CD4-positive, alpha-beta T cell (primary cell): ENCODE measurements at places on chromosomes 11 and 22.

DNA sequence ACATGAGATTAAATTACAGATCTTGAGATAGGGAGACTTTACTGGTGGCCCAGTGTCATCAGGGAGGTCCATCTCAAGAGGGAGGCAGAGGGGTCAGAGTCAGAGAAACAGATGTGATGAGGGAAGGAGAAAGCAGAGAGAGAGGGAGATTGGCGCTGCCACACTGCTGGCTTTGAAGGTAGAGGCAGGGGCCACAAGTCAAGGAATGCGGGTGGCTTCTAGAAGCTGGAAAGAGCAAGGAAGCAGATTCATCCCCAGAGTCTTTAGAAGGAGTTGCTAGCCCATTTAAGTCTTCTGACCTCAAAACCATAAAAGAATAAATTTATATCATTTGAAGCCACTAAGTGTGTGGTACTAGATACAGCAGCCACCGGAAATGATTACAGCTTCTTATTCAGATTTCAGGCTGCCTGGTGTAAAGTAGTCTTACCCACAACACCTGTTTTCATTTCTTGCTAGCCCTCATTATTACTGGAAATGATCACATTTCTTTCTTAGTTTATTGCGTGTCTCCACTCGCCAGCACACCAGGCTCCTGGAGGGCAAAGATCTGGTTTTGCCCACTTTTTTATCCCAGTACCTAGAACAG lies 12.6 kb upstream of the SERPINH1 start:
- no peak for DNase-seq

DNA sequence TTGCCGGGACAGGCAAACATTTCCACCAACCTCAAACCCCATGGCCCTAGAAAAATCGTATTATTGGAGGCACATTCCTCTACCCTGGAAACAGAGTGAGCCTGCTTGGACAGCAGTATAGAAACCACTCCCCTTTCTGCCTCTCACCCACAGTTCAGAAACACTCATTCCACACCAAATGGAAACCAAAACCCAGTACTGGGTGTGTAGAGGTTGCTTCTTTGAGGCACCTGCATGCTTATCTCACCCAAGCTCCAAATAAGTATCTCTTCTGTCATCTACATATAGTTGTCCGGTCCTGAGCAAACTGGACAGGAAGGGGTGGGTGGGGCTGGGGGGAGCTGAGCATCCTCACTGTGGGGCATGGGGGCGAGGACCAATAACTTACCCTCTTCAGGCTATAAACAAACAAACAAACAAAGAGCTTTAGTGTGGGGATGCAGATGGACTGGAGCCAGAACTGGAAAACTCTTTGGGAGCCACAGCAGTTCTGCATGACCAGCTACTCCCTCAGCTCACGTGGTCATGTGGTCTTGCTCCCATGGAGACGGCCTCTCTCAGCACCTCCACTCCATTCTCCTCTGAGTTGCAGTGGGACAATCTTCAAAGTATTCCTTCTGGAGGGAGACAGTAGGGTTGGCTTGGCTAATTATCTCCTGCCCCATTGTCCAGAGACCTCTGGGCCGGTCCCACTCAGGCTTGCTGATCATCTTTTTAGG lies 1.0 kb upstream of the PLAAT2 start:
- no peak for DNase-seq

DNA sequence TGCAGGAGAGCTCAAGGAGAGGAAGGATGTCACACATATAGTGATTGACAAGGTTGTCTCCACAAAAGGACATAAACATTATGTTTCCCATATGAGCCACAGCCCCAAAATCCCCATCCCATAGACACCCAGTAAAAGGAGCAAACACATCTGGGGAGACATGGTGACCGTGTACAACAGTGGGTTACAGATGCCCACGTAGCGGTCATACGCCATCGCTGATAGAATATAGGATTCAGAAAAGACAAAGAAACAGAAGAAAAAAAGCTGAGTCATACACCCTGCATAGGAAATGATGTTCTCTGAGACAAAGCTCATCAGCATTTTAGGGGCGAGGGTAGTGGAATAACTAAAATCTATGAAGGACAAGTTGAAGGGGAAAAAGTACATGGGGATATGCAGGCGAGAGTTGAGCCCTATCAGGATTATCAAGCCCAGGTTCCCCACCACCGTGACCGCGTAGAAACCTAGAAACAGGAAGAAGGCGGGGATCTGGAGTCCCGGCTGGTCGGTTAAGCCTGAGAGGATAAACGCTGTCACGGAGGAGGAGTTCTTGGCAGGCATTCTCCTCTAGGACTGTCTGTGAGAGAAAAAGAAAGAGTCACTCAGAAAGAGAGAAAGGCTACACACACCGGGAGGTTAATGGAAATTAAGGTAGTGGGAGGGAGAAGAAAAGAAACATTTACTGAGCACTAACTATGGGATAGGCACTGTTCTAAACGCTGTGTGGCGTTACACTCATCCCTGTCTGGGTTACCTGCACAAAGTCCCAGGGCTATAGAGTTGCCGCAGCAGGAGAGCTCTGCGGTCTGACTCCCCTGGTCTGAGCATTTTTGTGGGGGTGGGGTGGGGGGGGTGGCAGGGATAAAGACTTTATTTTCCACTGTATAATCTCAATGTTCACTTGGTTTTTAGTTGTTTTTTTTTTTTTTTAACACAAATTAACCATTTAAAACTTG lies 36.1 kb upstream of the OR8B8 start:
- DNase-seq: no peak

DNA sequence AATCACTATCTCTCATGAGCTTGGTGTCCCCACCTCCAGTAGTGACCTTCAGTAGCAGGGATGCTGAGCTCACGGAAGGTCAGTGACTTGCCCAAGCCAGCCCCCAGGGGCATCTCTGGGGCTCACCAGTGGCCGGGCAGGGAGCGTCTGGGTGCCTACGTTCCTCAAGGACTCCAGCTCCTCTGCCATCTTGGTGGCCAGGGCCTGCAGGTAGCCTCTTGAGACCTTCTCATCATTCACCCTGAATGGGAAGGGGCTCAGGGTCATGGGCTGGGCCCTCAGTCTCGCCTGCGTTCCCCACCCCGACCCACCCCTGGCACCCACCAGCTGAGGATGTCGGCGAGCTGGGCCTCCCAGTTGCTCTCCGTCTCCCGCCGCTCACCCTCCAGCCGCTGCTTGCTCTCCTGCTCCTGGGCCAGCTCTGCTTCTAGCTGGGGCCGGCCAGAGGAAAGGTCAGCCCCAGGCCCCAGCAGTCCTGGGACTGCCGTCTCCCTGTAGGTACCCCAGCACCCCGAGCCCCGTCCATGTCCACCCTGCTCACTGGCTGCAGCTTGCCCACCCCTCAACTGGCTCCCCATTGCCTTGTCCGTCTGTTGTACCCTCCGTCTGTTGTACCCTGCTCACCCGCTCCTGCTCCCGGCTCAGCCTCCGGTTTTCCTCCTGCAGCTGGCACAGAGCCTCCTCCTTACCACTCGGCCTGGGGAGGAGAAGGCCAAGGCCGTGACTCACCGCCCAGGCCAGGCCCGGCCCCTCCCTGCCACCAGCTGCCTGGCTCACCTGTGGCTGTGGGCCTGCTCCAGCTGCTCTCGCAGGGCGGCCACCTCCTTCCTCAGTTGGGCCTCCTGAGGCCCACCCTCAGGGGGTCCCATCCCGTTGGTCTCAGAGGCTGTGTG lies 9.5 kb downstream of the CDC42BPG start:
- DNase-seq: no peak

DNA sequence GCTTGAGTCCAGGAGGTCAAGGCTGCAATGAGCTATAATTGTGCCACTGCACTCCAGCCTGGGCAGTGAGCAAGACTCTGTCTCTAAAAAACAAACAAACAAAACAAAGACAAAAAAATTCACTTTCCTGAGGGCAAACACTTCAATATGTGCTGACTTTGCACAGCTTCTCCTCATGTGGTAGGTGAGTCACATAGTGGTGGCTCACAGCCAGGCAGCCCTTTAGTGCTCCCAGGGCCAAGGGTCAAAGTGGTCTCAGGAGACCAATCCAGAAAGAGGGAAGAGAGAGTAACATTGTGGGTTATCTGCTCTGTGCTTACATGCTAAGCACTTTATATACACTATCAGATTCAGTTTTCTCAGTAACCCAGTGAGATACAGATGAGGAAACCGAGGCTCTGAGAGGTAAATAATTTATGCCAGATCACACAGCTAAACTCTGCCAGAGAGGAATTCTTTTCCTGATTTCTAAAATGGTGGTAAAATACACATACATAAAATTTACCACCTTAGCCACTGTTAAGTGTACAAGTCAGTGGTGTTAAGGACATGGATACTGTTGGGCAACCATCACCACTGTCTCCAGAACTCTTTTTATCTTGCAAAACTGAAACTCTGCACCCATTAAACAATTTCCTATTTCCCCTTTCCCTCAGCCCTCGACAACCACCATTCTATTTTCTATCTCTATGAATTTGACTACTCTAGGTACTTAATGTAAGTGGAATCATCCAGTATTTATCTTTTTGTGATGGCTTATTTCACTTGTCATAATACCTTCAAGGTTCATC lies 231.7 kb upstream of the NARS2 start:
- DNase-seq: no peak

DNA sequence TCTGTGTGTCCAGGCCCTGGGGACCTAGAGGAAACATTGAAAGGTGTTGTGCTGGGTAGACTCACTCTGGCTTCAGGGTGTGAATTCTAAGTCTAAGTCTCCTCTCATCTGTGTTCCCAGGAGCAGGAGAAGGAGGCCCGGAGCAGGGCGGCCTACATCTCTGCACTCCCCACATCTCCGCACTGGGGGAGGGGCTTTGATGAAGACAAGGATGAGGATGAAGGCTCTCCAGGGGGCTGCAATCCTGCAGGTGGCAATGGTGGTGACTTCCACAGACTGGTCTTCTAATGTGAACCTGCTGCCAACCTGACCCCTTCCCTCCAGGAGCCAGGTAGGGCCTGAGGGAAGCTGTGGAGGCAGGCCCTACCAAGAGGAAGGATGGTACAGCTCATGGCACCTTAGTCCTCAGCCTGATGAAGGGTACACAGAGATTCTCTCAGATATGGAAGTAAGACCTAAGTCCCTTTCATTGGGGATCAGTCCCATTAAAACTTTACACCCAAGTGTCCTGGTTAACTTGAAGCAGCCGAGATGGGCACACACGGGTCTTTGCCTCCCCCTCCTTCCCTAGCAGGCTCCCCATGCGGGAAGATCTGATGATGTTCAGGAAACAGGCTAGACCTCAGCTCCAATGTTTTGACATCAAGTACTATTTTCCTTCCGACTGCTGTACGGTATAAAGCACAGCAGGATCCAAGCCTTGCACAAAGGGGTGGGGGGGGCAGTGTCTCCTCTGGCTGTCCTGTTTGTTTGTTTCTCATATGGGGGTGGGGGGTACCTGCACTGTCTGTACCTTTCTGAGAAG lies 25.0 kb downstream of the USP35 start:
- DNase-seq: no peak

DNA sequence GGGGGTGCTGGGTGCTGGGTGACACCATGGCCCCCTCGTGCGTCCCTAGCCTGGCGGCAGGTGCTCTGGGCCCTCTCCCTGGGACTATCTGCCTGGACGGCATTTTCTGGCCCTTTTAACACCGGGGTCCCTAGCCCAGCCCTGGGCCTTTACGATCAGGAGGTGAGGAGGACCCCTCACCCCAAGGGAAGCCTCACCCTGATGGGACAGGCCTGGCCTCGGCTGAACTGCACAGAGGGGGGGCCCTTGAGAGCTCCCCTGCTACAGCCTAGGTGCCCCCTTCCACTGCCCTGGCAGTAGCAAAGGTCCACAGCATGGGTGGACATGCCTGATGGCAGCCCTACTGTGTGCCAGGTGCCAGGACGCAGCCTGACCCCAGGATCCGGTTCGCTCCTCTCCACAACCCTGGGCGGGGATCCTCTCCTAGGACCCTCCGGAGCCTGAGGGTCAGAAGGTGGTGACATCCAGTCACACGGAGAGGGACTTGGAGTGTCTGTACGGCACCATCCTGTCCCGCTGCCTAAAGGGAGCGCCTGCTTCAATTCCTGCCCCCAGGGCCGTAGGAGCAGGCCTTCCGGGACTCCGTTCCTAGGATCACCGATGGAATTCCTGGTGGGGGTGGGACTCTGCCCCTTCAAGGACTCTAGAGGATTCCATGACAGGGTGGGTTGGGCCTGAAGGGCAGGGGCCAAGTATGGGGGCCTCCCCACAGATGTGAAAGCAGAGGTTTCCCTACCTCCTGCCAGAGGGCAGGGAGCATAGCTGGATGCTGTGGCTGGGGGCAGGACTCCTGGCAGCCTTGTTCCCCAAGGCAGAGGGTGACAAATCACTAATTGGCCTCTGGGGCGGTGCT lies 33.0 kb upstream of the TH start:
- DNase-seq: no peak

- DNase-seq: no peak
These were observed 1245.7 kb downstream of the BRD1 start for GRCh38 chr22:48581796-48582469.

GRCh38 chr11:124865902-124866851 lies 945 bp downstream of the ROBO3 start:
- peak; percentile 36 for DNase-seq

GRCh38 chr22:44259366-44260215 lies 53.2 kb downstream of the SHISAL1 start:
- no peak for DNase-seq

DNA sequence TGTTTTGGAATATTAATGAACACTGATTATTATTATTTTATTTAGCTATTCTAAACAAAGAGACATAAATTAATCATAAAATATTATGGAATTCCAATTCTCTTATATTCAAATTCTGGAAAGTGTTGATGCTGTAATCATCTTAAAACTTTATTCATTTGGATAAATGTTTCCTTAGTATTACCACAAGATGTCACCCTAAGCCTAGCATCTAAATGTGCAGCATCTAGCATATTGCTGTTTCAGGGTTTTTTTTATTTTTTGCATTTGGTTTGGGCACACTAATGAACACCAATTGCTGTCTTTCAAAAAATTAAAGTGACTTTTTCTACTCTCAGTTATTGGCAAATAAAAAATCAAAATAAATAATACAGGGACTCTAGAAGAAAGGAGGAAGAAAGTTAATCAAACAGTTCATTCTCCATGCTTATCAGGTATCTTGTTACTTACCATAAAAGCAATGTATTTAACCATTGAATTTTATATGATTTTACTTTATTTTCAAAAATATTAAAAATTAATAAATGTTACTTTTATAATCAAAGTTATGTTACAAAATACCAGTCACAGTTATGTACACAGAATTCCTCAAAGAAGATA lies 31.8 kb downstream of the DLG2 start:
- DNase-seq: no peak

DNA sequence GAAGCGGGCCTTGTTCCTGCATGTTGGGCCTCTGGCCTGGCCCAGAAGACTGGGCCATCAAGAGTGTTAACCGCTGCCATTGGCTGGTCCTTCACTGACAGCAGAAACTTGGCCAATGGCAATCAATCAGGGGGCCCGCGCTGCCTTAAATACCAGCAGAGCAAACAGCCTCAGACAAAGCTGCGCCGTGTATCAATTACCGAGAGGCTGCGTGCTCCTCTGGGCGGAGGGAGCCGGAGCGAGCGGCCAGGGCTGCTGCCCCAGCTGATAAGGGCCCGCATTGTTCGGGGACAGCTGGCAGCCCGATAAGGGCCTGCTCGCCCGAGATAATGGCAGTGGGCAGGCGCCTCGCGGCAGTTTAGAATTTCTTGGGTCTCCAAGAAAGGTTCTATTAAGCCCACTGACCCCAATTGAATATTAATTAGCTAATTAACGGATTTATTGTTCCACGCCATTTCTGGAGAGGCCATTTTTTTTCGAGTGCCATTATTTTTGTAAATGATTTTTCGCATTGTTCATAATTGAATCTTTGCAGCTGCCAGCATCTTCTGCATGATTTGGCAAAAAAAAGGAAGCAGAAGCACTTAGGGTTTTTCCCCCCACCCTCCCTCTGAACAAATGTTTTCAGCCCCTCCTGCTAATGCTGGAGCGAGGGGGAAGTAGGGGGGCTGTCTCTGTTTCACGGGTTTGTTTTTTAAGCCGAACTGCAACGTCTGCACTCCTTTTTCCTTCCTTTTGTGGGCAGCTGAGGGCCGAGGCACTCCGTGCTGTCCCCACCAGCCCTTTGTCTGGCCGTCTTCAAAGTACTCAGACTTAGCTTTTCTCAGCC lies 37.6 kb upstream of the RIC3 start:
- no peak for DNase-seq
